ENCODE measurements at places on chromosomes 5 and 9. TPM values are rescaled to one million over a fixed set of nuclear protein-coding genes. Genes with fewer than 3 reads are reported as not detected.

ANKRD31 gene
- polyA plus RNA-seq: 0.66 TPM

DNA sequence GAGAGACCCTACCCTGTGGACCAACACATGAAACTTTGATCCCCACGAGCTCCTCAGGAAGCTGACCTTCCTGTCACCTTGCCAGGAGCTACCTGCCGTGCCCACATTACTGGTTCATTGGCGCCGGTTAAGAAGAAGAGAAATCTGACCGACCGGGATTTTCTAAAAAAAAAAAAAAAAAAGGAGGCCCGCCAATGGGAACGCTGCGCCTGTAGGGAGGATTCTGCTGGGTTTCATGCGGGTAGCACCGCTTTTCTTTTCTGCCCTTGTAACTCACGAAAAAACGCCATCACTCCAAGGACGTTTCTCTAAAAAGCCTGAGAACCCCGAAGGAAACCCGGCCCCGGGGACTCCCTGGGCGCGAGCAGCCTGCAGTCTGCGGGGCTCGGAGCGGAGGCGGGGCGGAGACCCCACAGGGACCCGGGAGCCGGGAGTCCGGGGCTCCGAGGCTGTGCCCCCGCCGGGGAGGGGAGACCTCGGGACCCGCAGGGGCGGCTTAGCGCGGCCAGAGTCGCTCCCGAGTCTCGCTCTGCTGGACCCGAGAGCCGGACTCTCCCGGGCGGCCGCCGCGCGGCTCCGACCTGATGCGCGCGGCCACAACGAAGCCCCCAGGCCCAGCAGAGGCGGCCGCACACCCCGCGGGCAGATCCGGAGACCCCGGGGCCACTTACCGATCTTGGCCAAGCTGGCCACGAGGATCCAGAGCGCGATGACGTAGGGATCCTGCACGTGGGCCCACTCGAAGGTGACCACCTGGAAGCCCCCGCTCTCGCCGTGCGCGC lies 617 bp downstream of the SLC9A3 start:
- DNase-seq: no peak

CCDC171 gene
- polyA plus RNA-seq: 6.6 TPM

DNA sequence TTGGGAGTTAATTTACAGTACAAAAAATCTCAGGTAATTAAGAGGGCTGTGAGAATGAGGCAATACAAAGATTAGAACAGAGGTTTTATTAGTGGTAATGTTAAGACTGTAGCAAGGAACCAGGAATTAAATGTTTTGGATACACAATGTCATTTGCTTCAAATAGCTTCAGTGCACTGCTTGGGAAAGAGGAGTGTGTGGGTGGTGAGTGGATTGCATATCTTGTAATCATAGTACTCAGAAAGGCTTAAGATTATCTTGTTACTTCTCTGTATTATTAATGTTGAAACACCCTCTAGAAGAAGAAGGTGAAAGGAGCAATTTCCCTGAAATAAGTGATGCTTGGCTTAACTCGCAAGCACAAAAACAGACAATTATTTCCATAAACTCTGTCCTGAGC lies 21.0 kb upstream of the TBCA start:
- DNase-seq: no peak

DNA sequence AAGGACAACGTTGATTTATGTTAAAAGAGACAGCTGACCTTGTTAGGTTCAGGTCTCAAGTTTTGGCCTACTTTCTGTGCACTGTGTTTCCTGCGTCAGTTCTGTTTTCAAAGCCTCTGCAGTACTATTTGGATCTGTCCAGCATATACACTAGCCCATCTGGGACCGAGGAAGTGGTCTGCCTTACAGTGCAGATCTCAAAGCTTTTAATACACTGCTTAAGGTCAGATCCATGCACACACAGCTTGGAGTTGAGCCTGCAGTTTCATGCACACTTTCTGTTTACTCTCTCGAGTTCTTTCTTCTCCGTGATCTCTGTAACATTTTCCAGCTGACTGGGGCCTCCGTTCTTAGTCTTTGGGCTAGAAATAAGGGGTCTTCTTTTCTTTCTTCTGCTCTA lies 24.1 kb downstream of the CARTPT start:
- no peak for DNase-seq

GRCh38 chr9:81245254-81245956 lies 443.9 kb downstream of the TLE1 start:
- DNase-seq: no peak

DNA sequence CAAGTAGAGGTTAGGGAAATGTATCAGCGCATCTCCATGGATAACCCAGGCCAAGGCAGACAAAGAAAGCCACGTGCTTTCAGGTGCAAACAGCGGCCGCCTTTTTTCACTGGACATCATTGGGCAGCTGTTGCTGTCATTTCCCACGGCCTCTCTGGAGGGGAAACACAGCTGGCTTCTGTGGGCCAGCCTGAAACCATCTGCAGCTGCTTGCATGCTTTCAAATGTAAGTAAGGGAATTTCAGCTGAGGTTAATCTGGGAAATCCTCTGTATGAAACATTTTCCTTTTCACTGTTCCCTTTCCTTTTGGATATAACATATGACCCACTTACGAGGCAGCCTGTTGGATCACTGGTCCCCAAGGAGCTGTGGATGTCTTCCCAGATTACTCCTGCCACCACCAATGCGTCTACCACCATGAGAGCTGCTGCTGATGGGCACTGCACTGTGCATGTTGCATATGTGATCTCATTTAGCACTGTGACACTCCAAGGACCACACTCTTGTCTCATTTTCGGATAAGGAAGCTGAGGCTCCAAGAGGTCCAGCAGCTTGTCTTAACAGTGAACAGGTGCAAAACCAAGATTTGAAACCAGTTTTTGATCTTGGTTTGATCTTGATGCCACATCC lies 106.3 kb downstream of the C9orf152 start:
- no peak for DNase-seq

DNA sequence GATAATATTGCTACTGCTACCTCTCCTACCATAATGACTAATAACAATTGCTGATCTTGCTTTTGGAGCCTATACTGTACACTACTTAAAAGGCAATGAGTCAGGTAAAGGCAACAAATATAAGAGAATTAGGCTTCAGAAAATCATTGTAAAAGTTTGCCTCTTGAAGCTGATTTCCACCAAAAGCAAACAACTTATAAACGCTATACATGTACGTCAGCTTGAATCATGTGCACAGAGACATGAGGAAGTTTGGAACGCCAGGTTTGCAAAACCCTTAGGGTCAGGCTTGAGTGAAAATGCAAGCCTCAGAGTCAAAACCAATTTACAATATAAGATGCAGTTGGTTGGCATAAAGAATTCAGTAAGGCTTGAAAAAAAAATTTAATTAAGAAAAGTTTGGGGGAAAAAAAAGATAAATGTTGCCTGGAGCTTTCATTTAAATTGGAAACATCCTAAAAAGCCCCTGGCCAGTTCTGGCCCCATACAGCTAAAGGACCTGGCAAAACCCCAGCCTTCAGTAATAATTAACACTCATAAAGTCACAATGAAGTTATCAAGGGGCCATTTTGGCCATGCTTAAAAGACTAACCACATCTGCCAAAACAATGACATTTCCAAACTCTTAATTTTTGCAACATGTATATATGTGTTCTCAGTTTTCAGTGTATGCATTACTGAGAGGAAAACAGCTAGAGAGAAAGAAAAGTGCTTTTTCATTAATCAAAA lies 181.0 kb upstream of the NFIL3 start:
- no peak for DNase-seq

CDH9 gene
- 10.2 TPM for polyA plus RNA-seq

GRCh38 chr5:55172051-55172899 lies 702 bp downstream of the CDC20B start:
- DNase-seq: no peak

C5 gene
- polyA plus RNA-seq: 17.1 TPM

FSTL4 gene
- 0.99 TPM for polyA plus RNA-seq

- DNase-seq: no peak
Measured at GRCh38 chr5:84242286-84242685, 142.4 kb downstream of the EDIL3 start.

DNA sequence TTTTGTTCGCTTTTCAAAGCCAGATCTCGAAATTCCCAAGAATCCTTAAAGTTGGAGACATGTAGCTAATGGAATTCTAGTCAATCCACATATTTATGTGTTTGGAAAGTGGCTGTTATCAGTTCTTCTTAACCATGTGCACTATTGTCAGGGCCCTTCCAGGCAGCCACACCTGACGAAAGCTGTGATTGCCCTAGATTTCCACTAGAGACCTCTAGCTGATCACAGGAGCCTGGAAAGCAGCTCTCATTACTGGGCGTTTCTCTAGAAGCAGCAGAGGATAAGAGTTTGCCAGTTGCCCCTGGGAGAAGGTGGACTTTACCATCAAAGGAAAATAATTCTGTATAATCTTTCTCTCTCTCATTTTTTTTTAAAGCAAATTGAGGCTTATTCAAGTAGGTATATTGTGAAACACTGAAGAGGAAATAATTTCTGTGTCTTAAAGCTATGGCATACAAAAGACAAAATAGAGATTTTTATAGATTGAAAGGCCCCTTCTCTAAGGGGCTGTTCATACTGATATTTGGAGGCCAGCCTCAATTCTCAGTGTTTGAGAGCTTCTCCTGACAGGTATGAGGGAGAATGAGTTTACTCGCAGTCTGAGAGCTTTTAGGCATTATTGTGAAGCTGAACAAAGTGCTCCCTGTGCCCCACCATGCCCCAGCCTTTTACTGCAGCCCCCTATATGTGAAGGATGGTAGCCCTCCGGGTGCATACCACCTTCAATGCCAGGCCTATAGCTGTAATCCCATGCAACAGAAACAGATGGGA lies 405.4 kb upstream of the ACTBL2 start:
- DNase-seq: peak; percentile 36

DNA sequence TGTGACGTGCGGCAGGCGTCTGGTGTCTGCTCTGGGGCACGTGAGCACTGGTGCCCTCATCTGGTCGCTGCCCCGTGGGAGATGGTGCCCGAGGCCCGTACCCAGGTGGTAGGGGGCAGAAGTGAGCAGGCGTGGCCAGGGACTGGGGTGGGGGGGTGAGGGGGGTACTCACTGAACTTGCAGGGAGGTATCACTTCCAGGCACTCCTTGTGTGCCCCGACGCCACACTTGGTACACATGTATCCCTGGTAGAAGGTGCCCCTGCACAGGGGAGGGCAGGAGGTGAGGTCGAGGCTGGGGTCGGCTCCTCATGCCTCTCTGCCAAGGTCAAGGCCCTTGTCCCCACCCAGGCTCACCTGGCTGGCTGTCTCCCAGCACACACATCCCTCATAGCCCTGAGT lies 45.2 kb upstream of the SARDH start:
- DNase-seq: no peak

SLC27A6 gene
- 1.0 TPM for polyA plus RNA-seq

DNA sequence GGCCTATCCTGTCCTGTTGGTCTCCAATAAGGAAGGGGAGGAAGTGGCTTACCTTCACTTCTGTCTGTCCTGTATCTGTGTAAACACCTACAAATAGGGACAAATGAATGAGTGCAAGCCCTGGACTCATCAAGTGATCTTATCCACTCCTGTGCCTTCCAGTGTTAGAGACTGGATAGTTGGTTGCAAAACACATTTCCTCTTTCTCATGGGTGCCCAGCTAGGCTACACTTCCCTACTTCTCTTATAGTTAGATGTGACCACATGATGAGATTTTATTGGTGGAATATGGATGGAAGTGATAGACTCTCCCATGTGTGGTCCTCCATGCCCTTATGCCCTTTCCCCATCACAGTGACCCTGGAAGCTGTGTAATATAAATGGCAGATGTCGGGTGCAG lies 16.9 kb upstream of the PFDN1 start:
- no peak for DNase-seq

DNA sequence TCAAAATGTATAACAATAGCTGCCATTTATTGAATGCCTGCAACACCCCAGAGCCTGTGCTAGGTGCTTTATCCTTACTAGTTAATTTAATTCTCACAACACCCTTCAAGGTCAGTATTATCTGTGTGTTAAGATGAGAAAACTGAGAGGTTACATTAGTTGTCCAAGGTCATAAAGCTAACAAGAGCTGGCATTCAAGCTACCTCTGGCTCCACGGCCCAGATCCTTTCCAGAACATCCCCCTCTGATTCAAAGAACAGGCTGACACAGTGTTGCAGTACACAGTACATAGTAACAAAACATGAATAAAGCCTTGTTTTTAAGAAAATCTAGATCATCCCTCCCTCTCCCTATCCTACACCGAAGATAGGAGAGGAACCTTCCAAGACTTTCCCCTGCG lies 9.4 kb upstream of the FRMPD1 start:
- DNase-seq: no peak

CLINT1 gene
- 124 TPM for polyA plus RNA-seq

DNA sequence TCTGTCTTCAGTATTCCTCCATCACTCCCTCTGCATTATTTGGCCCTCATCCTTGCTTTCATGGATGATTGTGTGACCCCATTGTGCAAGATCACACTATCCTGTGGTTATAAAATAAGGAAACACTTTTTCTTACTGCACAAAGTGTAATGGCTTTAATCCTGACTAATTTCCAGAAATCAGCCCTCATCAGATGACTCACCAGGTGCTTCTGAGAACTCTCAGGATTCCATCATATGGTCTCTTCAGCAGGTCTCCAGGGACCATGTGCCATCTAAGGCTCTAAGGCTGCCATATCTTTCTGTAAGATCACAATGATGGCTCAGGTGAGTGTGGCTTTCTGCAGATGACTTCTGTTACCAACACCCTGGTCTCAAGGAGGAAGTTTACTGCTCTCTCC lies 27.3 kb upstream of the FER start:
- no peak for DNase-seq

SLC34A3 gene
- 4.4 TPM for polyA plus RNA-seq

OR1L6 gene
- not detected for polyA plus RNA-seq

FAF2 gene
- polyA plus RNA-seq: 43.6 TPM

GRCh38 chr9:84266087-84266561 lies 74.4 kb downstream of the SLC28A3 start:
- no peak for DNase-seq

DNA sequence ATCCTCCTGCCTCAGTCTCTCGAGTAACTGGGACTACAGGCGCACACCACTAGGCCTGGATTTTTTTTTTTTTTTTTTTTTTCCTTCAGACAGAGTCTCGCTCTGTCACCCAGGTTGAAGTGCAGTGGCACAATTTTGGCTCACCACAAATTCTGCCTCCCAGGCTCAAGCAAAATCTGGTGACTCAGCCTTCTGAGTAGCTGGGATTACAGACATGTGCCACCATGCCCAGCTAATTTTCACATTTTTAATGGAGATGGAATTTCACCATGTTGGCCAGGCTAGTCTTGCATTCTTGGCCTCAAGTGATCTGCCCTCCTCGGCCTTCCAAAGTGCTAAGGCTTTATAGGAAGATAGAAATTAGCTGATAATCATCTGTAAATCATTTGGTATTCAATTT lies 43.9 kb downstream of the NSA2 start:
- no peak for DNase-seq

DNA sequence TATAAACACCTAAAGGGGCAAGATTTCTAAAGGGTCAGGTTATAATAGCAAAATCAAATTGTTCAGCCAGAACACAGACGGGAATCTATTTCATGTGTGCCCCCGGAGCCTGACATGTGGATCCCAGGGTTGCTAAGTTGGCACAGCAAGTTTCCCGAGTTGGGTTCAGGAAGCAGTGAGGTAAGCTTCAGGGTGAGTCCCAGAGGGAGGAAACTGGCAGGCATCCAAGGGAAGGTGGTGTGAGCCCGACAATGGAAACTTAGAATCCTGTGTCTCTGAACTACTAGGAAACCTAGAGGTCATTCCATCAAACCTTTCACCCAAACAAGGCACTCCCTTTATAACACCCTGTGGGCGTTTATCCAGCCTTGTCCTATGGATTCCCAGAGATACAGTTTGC lies 98.4 kb downstream of the ADRB2 start:
- DNase-seq: no peak

GRCh38 chr5:83837265-83837907 lies 116.7 kb upstream of the HAPLN1 start:
- DNase-seq: no peak

Data from left renal cortex interstitium (tissue), 4 donors.